Anterior cingulate cortex (tissue), 58 donors: ENCODE measurements at places on chromosomes 6 and 20.

DNA sequence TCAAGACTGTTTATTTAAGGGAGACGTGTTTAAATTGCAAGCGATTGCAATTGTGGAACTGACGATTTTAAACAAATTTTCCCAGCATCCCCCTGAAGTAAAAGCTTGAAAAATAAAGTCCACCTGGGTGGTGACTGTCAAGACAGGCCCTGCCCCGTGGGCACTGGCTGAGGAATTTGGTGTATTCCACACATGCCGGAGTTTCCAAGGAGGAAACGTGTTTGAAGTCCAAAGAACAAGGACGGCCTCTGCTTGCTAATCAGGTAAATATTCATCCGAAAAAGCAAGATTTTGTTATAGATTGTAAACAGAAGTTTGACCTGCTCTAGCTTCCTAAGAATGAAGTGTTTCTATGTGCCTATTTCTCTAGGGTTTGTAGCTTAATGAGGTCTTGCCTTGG is 505.1 kb downstream of the QKI start:
- no peak for DNase-seq

DNA sequence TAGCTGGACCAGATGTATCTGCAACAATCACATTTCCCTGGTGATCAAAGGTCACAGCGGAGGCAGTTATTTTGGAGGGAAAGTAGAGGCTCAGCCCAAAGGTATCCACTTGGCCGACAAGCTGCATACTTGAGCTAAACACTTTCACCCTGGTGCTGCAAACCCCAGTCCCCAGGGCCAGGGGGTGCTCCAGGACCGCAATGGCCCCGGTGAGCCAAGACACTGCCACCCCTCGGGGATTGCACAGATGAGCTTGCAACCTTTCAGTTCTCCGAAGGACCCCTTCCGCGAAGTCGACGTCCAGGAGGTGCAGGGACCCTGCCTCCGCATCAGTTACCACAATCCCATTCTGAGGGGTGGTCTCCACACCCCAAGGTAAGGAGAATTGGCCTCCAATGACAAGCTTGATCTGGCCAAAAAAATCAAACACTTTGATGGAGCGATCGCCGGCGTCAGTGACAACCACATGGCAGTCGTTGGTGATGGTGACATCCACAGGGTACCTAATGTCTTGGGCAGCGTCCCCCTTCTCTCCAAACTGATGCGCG is 823 bp downstream of the NHLRC1 start:
- no peak for DNase-seq

GRCh38 chr6:154367336-154367735 is 10.7 kb upstream of the IPCEF1 start:
- no peak for DNase-seq

- no peak for DNase-seq
Measured at GRCh38 chr6:53724501-53724900, 58.9 kb upstream of the KLHL31 start.

DNA sequence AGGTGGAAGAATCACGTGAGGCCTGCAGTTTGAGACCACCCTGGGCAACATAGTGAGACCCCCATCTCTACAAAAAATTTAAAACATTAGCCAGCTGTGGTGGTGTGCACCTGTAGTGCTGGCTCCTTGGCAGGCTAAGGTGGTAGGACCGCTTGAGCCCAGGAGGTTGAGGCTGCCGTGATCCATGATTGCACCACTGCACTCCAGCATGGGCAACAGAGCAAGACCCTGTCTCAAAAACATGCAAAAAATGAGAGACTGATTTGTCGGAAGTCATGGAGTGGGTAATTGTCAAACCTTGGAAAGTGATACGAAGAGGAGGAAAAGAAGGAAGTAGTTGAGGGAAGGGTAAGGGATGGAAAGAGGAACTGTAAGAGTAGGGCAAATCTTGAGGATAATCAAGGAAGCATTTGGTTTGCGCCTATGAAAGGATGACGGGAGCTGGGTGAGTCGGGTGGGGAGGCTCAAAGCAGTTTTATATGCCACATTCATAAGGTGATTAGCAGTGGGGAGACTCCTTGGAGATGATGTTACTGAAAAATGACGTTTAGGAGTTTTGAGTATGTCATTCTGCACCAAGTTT is 14.5 kb downstream of the L3MBTL3 start:
- DNase-seq, result no peak

GRCh38 chr20:2991532-2991931 is 51.9 kb upstream of the GNRH2 start:
- DNase-seq, result no peak

DNA sequence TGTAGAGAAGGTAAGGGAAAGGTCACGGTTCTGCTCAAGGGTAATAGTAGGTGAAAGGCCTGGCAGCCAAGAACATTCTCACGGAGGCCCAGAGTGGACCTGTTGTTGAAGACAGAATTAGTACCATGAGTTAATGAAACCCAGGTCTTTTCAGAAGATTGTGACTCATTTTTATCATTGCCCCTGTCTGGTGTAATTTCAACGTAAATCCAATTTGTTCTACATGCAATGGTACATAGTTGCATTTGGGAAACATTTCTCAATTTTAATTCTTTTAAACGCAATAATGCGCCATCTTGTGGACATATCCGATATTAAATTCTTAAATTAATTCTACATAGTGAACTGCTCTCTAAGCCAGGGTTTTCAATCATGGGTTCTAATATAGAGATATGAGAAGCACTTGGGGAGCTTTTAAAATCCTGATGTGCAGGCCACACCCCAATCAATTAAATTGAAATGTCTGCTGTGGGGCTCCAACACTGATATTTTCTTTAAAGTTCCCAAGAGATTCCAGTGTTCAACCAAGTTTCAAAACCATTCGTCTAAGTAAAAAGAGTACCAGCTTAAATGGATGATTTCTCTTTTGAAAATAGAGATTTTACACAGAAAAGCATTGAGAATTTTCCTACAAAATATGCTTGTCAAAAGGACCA is 257.4 kb downstream of the PLCB1 start:
- DNase-seq, result no peak

GRCh38 chr6:30894381-30894780 is 10.1 kb downstream of the DDR1 start:
- DNase-seq, result no peak

DNA sequence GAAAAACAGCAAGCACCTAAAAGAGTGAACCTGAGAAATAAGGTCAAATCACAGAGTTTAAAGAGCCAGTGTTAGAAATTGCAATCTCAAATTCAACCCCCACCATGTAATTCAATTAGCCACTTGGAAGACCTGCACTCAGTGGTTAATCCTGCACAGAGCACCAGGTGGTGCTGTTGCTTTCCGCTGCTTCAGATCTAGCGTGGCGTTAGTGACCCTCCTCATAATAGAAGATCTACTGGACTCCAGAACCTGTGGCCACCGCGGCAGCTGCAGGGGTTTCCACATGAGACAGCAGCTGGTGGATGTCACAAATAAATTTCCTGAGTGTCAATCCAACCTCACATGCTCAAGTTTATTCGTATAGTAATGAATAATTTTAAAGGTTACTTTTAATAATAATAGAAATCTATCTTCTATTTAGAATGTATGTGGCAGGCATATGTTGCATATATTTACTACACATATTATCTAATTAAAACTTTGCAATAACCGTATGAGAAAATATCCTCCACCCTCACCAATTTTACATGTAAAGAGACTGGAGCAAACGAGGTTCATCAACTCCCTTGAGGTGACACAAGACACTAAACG is 84.4 kb downstream of the SYNE1 start:
- peak; percentile 8 for DNase-seq

DNA sequence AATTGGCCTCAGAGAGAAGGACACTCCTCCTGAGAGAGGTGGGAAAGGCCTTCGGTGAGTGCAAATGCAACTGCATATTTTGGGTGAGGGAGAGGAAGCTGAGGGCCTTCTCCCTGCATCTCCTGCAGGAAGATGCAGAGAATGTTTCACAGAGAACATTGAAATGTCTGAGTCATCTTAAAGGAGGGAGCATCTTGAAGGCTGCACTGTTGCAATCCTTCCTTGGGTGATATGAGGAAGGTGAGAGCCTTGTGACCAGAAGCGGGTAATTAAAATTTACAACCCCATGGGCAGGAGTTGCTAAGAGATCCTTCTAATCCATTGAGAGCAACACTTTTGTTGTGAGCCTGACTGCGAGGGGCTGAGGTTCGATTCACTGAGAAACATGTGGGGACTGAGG is 375.7 kb upstream of the MARCKS start:
- DNase-seq, result no peak

- DNase-seq, result no peak
Measured at GRCh38 chr6:33984466-33985312, 161.2 kb downstream of the GRM4 start.

- DNase-seq, result no peak
Measured at GRCh38 chr6:31689249-31690110, 8.6 kb upstream of the LY6G5C start.

DNA sequence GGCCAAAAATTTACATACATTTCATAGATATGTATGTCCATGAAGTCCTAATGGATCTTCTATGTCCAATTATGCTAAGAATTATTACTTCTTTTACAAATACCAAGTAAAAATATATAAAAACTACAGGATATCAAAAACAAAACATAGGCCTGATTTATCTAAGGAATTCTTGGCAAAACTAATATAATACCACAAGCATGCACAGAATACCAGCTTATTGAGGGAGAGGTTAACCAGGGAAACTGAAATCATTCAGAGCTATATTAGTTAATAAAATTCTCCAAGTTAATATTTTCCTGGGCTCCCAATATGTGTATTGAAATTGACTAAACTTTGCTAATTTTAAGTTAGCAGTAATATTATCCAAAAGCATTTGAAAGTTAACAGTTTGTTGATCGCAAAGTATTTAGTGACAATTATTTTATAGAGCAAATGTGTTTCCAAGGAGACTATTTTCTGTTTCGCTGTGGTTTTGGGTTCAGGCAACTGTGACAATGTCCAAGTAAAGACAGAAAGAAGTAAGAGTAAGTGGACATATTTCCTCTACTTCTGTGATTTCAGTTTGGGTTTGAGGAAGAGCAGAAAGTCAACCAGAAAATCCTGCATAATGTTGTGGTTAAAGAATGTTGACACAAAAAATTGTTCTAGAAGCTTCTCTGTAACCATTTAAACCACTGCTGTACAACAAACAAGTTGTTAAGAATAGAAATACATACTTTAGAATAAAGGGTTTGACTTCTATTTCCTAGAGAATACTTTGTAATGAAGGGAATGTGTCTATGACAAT is 167.4 kb downstream of the COL21A1 start:
- no peak for DNase-seq

- no peak for DNase-seq
Measured at GRCh38 chr6:41344876-41345275, 9.5 kb downstream of the NCR2 start.

DNA sequence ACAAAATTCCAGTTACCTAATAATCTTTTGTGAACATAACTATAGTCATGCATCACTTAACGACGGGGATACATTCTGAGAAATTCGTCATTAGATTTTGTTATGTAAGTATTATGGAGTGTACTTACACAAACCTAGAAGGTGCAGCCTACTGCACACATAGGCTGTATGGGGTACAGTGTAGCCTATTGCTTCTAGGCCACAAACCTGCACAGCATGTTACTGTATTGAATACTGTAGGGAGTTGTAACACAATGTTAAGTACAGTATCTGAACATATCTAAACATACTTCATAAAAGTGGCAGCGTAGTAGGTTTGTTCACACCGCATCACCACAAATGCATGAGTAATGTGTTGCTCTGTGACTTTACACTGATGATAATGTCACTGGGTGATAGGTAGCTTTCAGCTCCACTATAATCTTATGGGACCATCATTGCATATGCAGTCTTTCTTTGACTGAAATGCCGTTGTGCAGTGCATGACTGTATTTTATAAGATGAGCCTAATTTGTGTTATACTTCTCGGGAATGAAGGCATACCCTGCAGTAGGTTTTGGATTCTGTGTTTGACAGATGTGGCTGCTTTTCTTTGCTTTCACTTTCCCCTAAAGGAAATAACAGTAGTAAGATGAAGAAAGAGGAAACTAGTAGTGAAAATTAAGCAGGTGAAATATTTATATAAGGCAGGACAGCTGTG is 365.6 kb downstream of the FARS2 start:
- DNase-seq, result no peak

DNA sequence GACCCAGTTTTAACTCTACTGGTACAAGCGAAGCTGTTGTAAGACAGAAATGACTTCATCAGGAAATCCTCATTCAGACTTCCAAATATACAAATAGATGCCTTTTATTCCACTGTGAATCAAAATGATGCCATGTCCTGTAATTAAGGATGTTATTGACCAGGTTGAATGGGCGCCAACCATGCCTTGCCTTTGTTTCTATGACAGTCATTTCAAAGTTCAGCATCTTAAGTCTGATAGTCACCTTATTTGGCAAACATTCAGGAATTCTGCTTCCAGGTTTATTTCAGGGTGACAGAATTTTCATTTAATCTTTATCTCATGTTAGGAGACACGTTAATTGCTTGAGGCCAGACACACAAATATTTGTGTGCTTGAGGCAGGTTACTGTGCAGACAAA is 592.8 kb upstream of the JAG1 start:
- no peak for DNase-seq

DNA sequence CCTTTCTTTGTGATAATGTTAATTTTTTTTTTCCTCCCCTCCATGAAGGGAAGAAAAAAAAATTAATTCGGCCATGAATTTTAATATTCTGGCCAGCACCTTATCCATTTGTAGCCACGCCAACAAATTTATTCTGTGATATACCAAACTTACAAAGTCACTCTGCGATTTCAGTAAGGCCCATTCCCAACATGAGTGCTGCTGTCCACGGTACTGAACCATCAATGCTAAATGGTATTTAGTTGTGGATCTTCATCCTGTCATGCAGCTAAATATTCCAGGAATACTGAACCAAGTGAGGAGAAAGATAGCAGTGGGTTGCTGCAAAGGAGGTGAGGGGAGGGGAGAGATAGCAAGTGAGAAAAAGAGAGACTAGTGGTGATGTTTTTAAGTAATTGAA is 19.5 kb upstream of the RSPH4A start:
- no peak for DNase-seq

GRCh38 chr6:9841886-9842725 is 572.8 kb downstream of the TFAP2A start:
- DNase-seq, result no peak

DNA sequence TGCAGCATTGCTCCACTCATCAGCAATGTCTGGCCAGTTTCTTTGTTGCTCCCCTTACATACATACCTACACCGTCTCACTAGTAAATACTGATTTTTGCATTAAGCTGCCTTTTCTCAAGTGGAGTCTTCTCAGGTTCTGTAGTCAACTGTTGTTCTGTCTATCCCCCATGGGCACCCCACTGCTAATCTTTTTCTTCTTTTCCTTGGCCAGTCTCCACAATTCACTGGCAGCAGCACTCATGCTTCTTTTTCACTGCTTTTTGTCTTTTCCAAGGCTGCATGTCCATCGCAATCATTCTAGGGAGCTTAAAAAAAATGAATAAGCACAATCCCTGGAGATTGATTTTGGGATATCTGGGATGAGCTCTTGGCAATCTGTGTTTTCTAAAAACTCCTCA is 10.3 kb upstream of the ERVFRD-1 start:
- no peak for DNase-seq

GRCh38 chr6:116408491-116408890 is 37.7 kb downstream of the DSE start:
- DNase-seq, result no peak

- DNase-seq, result no peak
Measured at GRCh38 chr20:34549291-34549928, 9.1 kb upstream of the MAP1LC3A start.
